Stimulated activated CD4-positive, alpha-beta T cell treated with anti-CD3 and anti-CD28 coated beads, TNF-alpha, amount 100 ng/mL, for 1 hour (primary cell): ENCODE measurements at places on chromosomes 7 and 10.

DNA sequence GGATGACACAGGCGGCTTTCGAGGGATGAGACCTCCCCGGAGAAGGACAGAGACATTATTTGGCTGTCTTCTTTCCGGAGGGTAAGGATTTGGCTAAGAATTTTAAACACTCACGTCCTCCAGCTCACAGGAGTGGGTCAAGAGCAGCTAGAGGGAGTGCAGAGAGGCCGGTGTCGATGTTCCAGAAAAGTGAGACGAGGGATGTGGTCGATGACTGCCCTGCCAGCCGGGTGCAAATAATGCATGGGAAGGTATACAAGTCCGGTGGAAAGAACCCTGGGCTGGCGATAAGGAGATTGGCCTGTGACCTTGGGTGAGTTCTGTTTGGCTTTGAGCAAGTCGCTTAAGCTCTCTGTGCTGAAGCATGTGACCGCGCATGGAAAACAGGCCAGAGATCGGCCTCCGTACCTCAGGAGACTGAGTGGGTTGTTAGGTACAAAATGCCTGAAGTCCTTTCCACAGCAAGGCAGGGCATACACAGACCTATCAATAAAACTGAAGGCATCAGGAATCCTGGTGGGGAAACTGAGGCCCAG, 149.1 kb downstream of the UBE2H start:
- no peak for DNase-seq

DNA sequence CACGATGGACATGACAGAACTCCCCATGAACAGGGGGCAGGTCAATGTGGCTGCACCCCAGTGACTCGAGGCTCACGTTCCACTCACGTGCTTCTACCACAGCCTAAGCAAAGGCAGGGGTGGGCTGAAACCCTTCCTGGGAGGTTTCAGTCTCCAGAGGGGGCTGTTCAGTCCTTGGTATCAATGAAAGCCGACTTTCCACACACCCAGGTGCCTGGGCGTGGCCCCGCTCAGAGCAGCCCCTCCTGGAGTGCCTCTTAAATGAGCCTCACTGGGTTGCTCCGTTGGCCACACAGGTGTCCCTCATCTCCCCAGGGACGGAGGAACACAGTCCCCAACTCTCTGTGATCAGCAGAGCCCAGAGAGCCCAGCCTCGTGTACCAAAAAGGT, 90.5 kb upstream of the PDGFA start:
- DNase-seq: no peak

- DNase-seq: no peak
Measured at GRCh38 chr10:33571616-33572015, 237.1 kb upstream of the NRP1 start.

DNA sequence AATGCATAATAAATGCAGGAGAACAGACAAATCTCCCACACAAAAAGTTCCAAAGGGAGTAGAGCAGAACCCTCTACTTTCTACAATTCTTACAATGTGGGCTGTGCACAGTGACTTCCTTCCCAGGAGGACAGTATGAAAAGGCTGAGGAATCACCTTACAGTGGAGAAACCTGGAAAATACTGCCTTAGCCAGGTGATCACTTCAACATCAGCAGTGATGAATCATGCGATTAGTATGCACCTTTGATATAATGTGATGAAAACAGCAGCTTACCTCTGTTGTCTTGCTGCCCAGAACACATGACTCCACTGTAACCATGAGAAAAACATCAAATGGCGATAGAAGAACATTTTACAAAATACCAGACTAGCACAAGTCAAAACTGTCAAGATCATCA, 329.7 kb upstream of the POM121L12 start:
- DNase-seq: no peak

DNA sequence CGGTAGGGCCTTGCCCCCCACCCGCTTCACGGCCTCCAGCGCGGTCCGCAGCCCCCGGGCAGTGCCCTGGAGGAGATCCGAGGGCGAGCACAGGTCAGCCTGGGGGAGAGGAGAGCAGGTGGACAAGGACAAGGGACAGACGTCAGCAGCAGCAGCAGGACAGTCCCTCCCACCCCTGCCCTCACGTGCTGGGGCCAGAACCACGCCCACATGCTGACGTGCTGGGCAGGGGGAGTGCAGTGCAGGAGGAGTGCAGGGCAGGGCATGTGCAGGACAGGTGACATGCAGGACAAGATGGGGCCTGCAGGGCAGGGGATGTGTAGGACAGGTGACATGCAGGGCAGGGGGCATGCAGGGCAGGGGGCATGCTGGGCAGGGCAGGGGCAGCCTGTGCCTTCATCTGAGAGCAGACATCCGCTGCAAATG, 1.5 kb upstream of the SAP25 start:
- no peak for DNase-seq

GRCh38 chr10:120735773-120736371, 115.3 kb upstream of the WDR11 start:
- DNase-seq: no peak

DNA sequence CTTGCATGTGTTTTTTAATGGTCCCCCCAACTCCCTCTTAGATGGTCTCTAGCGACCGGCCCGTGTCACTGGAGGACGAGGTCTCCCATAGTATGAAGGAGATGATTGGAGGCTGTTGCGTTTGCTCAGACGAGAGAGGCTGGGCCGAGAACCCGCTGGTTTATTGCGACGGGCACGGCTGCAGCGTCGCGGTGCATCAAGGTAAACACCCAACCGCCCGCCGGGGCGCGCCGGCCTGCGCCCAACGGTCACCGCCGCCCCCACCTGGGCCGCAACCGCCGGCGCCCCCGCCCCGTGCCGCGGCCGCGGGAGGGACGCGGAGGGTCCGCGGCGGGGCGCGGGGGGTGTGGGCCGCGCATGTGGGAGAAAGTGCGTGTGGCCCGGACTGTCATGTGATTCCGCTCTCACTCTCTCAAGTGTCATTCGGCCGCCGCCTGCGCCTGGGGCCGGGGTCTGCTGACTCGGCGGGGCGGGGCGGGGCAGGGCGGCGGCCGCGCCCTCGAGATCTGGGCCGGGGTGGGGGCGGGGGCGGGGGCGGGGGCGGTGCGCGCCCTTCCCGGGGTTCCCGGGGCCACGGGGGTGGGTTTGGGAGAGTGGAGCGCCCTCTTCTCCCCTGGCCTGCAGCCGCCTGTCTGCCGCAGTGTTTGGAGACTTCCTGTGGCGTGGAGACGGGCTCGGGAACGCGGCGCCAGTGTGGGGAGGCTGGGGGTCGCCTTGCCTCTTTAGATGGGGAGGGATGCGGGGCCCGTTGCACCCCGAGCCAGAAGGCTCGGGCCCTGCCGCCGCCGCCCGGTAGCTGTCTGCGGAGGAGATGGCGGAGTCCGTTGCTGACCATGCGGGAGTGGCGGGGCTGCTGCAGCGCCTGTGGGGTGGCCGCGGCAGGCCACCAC, 817 bp downstream of the MLLT10 start:
- no peak for DNase-seq

DNA sequence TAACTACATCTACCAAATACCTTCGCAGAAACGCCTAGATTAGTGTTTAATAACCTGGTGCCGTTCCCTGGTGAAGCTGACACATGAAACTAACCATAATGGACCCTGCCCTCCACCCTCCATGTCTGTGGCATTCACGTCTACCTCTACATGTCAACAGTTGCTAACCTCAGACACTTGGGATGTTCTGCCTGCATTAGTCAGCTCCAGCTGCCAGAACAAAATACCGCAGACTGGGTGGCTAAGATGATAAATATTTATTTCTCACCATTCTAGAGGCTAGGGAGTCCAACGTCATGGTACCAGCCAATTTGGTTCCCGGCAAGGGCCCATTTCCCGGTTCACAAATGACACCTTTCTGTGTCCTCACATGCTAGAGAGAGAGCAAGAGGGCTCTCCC, 118.5 kb upstream of the CHST15 start:
- no peak for DNase-seq

DNA sequence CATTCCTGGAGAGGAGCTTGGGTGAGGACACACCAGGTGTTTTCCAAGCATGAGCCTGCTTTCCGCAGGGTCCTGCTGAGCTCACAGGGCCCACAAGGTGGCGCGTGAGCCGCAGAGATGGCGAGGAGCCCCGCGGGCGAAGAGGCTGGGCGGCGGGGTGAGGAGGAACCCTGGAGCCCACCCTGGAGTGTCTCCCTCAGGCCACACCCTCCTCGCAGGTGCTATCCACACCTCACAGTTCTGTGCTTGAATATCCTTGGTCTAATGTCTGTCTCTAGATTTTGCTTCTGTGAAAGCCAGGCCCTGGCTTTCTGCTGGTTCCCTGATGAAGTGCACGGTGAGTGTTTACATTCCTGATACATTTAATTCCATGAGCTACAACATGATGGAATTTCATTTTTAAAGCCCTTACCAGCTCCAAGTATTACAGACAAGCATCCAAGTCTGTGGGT, 433.6 kb downstream of the ACTR3B start:
- DNase-seq: no peak

DNA sequence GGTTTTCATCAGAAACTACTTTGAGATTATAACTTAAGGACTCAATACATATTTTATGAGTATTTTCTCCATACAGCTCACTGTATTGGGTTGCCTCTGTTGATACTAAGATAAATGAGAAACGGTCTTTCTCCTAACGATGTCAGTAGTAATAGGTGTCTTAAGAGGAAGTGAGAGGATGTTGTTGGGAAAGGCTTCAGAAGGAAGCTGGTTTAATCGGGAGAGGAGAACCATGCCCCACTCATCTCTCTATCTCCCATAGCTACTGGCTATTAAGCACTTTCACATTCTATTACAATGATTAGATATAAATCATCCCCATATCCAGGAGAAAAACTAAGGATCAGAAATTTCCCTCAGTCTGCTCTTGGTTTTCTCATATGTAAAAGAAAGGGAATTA, 2.0 kb downstream of the CLEC5A start:
- DNase-seq: no peak

DNA sequence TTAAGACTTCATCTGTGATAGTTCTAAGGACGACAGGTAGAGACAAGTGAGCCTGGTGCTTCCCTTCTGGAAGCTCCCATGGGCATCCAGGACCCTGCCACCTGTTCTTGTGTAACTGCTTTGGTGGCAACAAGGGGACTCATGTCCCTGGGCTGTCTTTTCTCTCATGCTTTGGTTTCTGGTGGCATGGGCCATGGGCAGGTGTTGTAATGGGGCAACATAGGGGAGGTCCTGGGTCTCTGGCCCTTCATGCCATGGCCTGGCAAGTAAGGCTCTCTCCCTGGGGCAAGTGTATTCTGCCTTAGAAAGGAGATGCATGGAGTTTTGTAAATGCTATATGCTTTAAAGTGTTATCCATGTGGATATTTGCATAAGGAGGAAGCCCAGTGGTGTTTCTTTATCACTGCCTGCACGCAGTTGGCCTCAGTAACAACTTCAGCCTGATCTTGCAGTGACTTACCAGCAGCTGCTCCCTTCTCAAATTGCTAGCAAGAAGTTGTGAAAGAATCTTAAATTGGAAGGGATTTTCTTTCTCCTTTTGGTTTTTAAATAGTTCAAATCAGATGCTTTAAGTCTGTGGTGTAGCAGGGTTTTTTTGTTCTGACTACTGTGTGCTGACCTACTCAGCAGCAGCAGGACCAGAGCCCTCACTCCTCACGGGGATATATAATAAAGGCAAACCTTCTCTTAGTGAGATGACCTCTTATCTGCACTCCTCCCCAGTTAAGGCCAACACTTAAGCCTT, 39.9 kb downstream of the OGDH start:
- DNase-seq: no peak

GRCh38 chr7:40151504-40151903, 16.7 kb downstream of the SUGCT start:
- DNase-seq: no peak

DNA sequence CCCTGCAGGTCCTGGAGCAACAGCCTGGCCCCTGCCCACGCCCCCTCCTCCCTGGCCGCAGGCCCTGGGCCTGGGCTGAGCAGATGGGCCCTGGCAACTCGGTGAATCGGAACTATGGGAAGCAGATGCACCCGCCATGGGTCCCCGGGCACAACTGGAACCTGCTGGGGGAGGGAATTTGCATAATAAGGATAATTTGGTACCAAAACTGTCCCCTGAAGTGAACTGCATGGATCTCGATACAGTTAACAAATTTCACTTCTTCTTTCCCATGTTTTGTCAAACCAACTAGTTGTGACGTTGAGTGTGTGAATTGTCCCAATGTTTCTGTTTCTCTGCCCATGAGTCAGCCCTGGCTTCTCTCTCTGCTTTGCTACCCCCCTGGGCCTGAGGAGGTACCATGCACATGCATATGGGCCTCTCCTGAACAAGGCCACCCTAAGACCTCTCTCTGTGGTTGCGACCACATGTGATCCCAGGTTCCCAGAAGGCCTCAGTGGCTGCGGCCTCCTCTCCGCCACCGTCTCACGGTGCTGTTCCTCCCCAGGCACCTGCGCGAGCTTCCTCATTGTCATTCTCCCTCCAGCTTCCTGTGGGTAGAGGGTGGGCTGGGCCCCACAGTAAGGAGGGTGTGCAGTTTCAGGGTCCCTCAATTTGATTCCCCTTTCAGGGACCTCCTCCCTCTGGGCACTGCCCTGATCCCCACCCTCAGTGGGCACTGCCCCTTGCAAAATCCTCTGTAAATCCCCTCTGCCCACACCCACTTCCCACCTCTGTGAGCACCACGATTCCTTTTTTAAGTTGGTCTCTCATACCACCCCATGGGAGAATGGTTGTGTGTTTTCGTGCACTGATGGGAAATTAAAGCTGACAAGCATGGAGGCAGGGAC, 40.0 kb downstream of the FIGNL1 start:
- no peak for DNase-seq

- no peak for DNase-seq
Measured at GRCh38 chr10:53898532-53898931, 902.5 kb downstream of the PCDH15 start.

- no peak for DNase-seq
Measured at GRCh38 chr7:25638590-25639244, 410.4 kb upstream of the NPVF start.

DNA sequence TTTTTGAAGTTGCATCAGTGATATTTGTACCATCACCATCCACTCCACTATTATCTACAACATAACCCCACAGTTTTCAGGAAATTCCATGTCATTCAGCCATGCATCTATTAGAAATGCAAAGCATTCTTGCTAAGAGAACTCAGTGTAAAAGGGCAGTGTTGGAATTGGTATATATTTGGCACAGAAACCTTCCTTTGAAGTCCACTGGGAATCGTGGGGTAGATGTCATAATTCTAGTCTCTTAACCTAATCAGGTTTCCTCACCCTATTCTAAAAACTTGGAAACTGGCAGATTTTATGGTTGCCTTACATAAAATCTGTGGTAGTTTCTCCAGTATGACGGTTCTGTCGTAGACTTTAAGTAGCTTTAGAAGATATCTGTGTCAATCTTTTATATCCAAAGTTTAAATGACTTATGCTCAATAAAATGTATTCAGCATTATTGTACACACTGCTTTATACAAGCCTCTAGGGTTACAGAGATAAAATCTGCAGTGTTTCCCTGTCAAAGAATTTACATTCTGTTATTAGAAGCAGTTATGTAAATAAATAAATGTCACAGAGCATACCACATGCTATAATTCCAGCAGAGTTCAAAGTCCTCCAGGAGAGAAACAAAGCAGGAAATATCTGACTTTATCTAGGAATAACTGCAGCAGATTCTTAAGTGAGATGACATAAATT, 704.4 kb upstream of the CELF2 start:
- DNase-seq: no peak

DNA sequence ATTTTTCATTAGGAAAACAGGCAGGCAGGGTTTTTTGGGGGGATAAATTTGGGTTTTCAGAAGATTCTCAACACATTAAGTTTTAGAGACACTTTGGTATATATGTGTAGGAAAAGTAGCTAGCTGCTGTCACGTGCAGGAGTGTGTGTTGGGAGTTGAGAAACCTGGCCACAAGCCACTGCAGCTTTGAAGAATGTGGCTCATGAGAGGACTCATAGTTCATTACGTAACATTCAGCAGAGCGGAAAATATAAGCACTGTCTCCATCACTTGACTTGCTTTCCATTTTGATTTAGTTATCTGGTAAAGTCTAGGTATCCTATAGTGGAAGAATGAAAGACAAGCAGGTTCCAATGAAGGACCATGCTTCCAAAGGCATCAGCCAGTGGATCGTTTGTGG, 31.2 kb downstream of the SMNDC1 start:
- no peak for DNase-seq
